Head of caudate nucleus (tissue), 42 donors: ENCODE measurements at places on chromosomes 1 and 21.

- DNase-seq = no peak
Measured at GRCh38 chr1:15222653-15223303, 24.2 kb upstream of the FHAD1 start.

DNA sequence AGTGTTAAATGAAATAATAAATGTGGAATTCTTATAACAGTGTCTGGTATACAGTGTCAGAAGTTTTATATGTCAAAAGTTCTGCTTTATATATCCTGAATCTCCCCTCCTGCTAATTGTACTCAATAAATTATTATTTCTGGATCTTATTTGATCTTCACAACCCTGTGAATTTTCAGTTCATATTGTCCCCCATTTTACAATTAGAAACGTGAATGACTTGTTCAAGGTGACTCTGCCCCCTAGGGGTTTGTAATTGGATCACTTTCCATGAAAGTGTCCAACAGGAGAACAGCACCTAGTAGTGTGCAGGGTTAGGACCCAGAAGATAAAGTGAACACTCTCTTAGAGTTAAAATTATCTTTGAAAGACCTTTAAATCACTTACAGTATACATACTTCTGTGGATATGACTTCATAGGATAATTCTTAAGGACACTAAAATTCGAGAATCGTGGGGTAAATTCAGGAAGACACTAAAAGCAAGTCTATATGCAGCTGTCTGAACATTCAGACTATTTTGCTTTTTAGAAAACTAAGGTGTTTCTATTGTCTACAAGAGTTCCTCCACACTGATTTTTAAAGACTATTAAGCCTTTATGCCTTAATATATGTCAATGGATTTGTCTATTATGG lies 4.5 kb upstream of the DDR2 start:
- no peak for DNase-seq

- no peak for DNase-seq
Measured at GRCh38 chr1:153466908-153467307, 6.5 kb upstream of the S100A7 start.

DNA sequence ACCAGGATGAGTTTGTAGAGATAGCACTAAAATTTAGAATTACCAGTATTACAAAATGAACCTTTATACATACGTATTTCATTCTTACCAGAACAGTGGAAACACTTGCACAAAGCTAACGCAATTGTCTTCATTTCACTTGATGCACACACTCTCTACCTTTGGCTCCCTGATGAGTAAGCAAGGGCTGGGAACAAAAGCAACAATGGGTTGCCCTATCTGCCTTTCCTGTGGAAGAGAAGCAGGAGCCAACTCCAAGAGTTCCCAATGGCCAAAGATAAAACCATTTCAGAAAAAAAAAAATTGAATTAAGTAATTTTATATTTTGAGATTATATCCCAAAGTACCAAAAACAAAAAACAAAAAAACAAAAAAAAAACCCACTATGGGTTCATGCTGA lies 344.1 kb upstream of the GREM2 start:
- no peak for DNase-seq

DNA sequence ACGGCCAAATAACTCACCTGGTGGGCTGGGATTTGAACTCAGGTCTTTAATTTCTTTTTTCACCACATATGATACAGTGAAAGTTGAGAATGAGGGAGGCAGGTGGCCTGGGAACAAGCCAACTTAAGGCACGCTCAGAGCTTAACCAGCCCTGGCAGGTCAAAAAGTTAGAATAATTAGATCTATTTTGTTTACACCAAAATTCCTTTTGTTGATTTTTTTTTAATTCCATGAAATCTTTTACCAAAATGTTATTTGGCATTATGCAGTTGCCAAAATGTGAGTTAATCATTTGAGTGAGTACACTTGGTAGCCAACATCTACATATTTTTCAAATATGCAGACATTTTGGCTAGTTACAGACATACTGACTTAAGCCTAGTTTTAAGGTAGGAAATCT lies 36.8 kb downstream of the LHX8 start:
- DNase-seq = no peak

DNA sequence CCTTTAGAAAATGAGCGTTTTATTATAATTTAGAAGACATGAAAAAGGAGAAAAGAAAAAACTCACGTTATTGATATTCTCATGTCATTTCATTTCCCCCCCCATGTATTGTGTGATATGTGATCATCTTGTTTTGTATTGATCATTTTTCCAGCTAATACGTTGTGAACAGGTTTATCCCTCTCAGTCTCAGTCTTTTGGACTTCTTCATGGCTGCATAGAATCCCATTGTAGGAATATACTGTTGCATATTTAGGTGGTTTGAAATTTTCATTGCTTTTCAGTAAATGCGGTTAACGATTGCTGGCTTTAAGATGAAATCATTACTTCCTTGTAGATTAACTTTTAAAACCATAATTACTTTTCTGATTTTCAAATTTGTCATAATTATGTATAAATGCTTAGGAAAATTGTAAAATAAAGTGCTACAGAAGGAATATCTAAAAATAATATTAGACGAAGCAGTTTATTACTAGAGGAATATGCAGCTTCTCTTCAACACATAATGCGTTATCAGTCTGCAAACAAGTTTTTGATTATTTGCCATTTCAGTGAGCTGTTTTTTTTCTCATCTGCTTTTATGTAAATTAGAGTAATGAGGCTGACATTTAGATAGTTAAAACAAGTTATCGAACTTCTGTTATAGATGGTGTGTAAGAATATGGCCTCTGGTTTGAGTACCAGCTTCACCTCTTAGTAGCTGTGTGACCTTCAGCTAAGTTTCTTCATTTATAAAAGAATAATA lies 1.8 kb downstream of the SON start:
- DNase-seq = no peak

GRCh38 chr1:230085178-230085515 lies 18.1 kb downstream of the GALNT2 start:
- no peak for DNase-seq

DNA sequence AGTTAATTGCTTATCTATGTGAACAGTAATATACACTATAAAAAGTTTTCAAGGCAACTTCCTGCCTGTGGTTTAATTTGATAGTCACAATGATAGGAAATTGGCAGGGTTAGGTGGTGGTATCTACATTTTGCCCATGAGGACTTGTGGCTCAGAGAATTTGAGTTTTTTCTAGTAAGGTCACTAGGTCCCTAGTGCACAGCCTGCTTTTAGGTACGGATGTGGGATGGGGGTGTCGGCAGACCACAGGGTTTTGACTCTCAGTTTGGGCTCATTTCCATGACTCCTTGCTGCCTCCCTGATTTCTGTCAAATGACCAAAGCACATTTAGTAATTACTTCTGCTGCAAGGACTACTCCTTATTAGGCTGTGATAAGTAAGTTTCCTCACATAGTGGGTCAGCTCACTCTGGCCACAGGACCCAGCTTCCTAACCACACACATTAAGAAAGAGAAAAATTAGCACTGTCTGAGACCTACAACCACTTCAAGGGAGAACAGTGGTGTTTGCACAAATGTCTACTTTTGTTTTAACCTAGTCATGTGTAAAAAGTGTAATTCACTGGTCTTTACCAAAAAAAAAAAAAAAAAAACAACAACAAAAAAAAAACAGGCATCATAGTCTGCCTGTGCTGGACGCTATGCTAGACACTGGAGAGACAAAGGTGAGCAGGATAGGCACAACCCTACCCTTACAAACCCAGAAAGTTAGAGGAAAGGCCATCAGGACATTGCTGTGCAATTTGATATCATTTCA lies 43.7 kb downstream of the MRPL39 start:
- no peak for DNase-seq
